ENCODE measurements at places on chromosomes 2 and 18.

GRCh38 chr2:12430407-12431133, 286.2 kb upstream of the TRIB2 start:
- no peak for DNase-seq

DNA sequence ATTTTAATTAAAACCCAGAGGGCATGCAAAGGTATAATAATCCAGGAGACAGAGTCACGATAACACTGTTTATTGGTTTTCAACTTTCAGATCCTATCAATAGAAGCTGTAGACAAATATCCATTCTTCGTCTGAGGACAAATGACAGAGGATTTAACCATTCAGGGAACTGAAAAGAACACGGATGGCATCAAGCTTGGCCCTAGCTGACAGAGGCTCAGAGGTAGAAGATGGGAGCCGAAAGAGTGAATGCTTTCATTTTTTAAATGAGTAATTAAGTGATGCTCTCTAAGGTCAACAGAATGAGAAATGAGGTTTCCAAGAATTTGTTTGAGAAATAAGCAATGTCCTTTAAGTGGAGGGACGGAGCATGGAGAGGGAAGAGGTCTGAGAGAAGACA, 62.1 kb downstream of the BCL2 start:
- no peak for DNase-seq

- no peak for DNase-seq
These were observed 1.7 kb upstream of the PRKD3 start for GRCh38 chr2:37326285-37326684.

DNA sequence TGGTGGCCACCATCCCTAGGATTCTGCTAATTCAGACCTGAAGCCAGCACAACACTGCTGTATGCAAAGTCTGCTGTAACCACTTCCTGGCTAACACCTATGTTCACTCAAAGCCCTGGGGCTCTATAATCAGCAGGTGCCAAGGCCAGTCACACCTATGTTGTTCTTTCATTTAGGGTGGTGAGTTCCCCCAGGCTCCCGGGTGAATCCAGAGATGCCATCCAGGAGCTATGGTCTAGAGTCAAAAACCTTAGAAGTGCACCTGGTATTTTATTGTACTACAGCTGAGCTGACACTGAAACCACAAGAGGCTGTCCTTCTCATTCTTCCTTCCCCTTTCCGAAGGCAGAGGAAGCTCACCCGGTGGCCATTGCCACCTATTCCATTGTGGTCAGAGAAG, 46.2 kb upstream of the CCDC141 start:
- DNase-seq, result peak; percentile 10

- no peak for DNase-seq
These were observed 451.0 kb upstream of the SETBP1 start for GRCh38 chr18:44229693-44230108.

GRCh38 chr2:29817801-29818680, 103.3 kb downstream of the ALK start:
- no peak for DNase-seq

GRCh38 chr2:195338856-195339255, 318.2 kb upstream of the SLC39A10 start:
- DNase-seq, result no peak

DNA sequence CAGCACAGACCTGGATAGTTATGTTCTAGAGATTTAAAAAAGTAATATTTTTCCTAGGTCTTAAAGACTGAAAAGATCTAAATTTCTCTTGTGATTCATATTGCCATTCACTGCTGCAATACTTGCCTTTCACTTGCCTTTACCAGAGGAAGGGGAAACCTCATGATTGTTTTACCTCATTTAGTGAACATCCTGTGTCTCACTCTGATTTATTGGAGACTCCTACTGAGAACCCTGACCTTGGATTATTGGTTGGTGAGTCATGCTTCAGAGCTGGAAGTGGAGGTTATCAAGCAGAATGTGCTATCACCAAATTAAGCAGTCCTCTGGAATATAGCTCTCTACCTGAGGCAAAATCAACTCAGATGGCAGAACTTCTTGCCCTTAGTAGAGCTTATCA, 500.5 kb downstream of the TSN start:
- DNase-seq, result no peak

DNA sequence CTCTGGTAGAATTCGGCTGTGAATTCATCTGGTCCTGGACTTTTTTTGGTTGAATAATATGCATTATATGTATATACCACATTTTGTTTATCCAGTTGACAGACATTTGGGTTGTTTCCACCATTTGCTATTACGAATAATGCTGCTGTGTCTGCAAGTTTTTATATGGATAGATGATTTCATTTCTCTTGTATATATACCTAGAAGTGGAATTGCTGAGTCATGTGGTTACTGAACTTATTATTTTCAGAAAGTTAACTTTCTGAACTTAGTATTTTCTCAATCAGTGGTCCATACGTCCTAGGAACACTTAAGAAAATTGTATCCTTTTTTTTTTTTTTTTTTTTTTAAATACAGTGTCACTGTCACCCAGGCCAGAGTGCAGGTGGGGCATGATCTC, 63.3 kb downstream of the RIF1 start:
- DNase-seq, result no peak

- DNase-seq, result no peak
These were observed 21.1 kb downstream of the PPP1R1C start for GRCh38 chr2:182006595-182007341.

DNA sequence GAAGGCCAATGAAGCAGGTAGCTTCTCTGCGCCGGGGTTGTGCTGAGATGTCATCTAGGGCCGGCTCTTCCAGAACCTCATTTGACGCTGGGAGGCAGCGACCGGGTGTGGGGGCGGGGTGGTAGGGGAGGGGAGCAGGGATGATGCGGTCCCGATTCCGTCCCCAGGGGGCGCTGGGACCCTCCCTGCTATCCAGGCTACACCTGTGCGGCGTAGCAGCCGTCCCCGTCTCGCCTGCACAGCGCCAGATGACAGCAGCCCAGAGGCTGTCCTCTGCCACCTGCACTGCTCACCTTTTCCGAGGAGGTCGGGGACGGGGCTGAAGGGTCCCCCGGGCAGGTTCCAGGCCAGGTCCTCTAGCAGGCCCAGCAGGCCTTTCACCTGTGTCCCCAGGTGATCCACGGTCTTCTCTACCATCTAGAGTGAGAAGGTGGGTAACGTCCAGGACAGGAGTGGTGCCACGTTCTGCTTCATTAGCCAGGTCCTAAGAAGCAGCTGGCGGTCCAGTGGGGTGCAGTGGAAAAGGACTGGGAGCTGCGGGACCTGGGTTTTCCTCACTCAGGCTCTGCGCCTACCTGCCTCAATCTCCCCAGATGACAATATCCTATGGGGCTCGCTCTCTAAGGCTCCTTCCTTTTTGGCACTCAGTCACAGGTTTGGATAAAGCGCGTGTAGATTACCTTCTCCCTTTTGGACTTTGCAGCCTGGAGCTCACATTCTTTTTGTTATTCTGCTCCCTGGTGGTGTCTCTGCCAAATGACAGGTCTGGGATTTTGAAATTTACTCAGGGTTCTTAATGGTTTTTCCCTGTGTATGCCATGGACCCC, 56.0 kb upstream of the RAB6C start:
- no peak for DNase-seq

DNA sequence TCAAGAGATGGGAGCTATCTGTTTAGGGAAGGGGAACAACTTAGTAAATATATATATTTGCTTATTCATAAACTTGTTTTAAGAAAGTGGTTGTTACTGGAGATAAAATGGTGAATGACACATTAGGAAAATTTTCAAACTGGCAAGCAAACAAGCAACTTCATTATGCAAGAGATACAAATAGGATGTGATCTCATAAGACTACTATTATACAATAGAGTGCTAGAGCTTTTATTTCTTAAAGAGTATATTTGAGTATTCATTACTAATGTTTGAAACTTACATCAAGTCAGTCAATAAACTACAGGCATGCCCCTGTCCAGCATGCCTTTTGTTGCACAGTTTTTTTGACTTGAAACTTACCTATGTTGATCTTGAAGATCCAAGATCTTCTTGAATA, 355.2 kb upstream of the KCNJ3 start:
- DNase-seq, result no peak

DNA sequence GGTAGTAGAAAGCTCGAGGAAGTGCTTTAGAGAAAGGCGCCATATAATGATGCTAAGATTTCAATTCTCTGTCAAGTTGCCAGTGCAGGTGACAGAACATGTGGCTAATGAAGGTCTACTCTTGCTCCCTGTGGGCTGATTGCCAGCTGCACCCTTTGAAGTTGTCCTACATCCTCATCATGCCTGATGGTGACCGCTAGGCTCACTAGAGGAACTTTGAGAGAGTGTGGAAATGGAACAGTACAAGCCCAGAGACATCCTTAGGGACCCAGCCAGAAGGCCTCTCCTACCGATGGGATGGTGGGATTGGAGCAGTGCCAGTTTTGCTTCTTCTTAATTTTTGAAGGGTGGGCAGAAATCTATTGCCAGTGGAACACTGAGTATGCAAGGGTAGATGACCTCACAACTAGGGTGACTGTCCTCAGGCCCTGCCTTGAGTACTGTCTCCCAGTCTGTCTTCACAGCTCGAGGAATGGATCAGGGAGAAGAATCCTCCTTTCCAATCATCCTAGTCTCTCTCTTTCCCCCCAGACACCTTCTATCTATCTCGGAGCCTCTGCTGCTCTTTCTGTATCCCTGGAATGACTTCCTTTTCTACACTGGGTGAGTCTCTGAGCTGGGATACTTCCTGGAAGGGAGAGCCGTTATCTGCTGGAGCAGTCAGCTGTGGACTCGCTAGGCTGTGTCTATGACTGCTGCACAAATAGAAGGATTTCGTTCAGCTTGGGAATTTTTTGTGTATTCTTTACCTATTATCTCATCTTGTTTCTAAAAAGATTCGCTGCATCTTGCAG, 33.5 kb downstream of the LGALSL start:
- no peak for DNase-seq

DNA sequence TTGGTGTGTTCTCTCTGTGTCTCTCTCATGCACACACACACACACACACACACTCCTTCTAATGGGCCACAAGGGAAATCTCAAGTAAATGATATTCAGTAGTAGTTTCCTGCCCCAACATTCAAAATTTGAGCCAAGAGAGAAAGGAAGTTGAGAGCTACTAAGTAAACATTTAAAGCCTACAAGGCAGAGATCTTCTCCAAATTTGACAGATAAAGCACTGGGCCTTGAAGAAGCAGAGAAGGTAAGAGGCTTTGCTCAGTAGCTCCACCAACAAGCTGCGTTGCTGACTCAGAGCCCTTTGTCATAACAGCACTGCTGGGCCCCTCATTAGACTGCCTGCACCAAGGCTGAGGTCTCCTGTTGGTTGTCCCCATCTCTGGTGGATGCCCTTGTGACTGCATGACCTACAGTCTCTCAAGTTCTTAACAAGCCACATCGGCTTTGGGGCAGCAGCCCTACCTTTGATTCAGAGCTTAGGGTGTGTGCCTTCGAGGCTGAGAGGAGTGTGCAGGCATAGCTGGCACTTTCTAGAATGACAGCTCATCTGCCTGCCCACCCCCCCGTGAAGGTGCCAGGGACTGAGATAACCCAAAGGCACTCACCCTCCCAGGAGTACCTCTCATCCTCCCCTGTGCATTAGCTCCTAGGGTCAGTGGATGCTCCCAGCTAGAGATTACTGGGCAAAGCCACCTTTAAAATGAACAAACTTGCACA, 32.3 kb upstream of the NEB start:
- no peak for DNase-seq

DNA sequence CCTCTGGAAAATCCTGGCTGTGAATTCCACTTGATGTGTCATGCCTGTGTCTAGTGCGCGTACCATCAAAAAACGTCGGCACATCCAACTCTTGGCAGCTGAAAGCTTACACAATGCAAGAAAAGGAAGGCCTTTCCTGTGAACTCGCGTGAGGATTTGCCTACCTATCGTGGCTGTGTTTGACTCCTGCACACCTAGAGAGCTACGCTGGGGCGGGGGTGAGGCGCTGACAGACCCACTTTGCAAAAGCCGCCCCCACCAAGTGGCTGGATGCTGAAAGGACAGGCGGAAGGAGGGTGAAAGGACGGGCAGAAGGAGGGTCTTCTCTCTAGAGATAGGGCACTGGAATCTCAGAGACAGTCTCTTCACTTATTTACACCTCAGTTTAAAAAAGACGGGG, 270.1 kb downstream of the EIPR1 start:
- DNase-seq, result no peak

GRCh38 chr2:12433626-12433990, 283.1 kb upstream of the TRIB2 start:
- DNase-seq, result no peak

GRCh38 chr18:78297048-78297447, 682.6 kb upstream of the SALL3 start:
- DNase-seq, result no peak

DNA sequence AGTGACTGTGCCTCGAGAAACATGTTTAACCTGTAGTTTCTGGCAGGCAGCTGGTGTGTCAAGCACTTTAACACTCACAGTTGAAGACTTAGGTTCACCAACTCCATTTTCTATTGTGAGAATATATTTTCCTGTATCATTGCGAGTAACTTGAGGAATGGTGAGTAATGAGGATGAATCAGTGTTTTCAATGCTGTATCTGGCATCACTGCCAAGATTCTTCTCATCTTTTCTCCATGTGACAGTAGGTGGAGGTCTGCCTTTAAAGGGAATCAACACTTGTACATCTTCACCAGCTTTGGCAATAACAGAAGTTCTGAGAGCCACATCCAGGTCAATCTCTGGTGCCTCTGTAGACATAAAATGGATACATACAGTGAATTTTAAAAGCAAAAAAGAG, 72.8 kb downstream of the PLEKHA3 start:
- no peak for DNase-seq

DNA sequence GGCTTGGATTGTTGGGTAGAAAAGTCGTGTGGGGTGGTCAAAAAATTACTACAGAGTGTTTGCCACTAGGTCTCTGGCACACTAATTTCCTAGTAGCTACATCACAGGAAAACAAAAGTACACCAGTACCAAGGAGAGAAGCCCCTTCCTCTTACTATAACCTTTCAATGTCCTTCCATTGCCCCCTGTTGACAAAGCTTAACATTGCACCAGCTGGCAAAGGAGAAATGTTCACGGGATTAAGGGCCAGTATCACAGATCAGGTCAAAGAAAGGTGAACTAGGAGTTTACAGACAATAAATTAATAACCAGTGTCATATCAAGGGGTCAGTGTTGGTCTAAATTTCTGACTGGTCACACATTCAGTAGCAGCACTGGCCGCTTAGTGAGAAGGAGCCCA, 1139.6 kb upstream of the FAM98A start:
- DNase-seq, result no peak

- no peak for DNase-seq
These were observed 99.8 kb downstream of the AKAIN1 start for GRCh38 chr18:5097116-5097703.

- DNase-seq, result no peak
These were observed 27.2 kb downstream of the MAP4K3 start for GRCh38 chr2:39409697-39410389.
